Adipocyte (in vitro differentiated cells): ENCODE measurements at places on chromosomes 7 and 10.

GRCh38 chr10:34003561-34003960, 669.1 kb upstream of the NRP1 start:
- DNase-seq, result no peak

GRCh38 chr7:135275971-135276580, 42.4 kb downstream of the STRA8 start:
- DNase-seq, result no peak

- peak; percentile 1 for DNase-seq
Observed at GRCh38 chr7:8724080-8724718, 290.8 kb downstream of the NXPH1 start.

- no peak for DNase-seq
Observed at GRCh38 chr10:129918401-129918800, 45.7 kb downstream of the EBF3 start.

DNA sequence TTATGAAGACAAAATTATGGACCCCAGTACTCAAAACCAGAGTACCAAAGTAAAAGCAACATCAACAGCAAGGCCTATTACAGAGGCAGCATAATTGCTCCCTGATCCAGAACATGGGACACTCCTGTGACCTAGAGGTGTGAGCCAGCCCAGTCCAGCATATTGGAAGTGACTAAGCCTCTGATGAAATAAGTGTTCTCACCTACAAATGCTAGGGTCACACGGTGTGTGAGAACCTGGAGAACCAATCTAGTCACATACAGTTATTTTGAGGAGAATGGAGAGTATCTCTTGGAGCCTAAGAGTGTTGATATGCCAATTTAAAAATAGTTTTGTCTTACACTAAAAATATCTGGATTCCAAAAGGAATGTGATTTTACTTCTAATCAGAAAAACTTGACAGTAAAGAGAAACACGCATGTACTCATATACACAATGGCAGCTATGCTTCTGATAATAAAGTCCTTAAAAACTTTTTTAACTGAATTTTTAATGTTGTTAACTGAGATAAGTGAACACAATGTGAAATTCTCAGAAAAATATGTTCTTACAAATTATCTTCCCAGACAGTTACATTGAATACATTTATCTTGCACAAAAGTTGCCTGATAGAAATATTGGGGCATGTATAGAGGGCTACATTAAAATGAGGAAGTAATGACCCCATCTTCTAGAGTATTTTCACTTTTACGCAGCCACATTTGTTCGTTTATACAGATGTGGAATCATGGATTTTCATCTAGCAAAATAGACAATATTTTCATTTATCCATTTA, 56.8 kb upstream of the CD36 start:
- no peak for DNase-seq

GRCh38 chr10:18793951-18794350, 134.7 kb downstream of the ARL5B start:
- peak; percentile 1 for DNase-seq
